HFFc6 (cell line): ENCODE measurements at places on chromosomes 2 and 18. TPM values are rescaled to one million over a fixed set of nuclear protein-coding genes. Genes with fewer than 3 reads are reported as not detected.

Gene RNF144A
- not detected in 3 replicates for total RNA-seq

Gene RAB6D
- not detected in 3 replicates for total RNA-seq

Gene POTEI
- total RNA-seq, result not detected in 2 replicates

Gene CNTNAP5
- not detected in 3 replicates for total RNA-seq

Gene GREB1L
- 1.9 to 9.0 TPM (median 7.4 TPM) in 3 replicates for total RNA-seq

Gene CD28
- not detected in 3 replicates for total RNA-seq

Gene DSG3
- total RNA-seq, result not detected in 3 replicates

Gene MFSD6
- total RNA-seq, result 3.5 to 10.1 TPM (median 3.5 TPM) in 3 replicates

GRCh38 chr2:15159751-15160177, 401.4 kb downstream of the NBAS start:
- no peak overlapping the region for H3K27ac ChIP-seq
- H3K4me1 ChIP-seq, result peaks cover 7% of the 10 kb centered on the region
- peak; percentile 62 for DNase-seq

- H3K36me3 ChIP-seq, result peaks cover 25% of the 10 kb centered on the region
- H3K4me1 ChIP-seq, result peaks cover 18% of the 10 kb centered on the region
- no peak for DNase-seq
- peaks cover 2% of the 10 kb centered on the region; the same call in 1 of the 2 replicates for H3K27me3 ChIP-seq
- no peak overlapping the region for H3K27ac ChIP-seq
Measured at GRCh38 chr2:96546321-96546720, 9.8 kb downstream of the ARID5A start.

DNA sequence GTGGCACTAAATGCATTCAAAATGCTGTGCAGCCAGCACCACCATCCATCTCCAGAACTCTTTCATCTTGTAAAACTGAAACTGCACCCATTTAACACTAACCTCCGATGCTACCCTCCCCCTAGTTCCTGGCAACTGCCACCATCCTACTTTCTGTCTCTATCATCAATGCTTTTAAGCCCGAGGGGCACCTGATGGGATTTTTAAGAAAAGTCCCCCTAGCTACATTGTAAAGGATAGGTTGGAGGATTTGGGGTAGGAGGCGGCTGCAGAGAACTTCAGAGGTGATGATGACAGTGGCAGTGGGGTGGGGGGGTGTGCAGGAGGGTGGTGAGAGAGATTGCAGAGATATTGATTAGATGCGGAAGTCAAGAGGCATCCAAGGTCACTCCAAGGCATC, 10.8 kb upstream of the YWHAQ start:
- H3K4me1 ChIP-seq, result peaks cover 47% of the 10 kb centered on the region
- no peak overlapping the region for H3K4me3 ChIP-seq
- no peak overlapping the region for H3K27ac ChIP-seq
- no peak for DNase-seq
- H3K36me3 ChIP-seq, result no peaks in the 10 kb centered on the region

DNA sequence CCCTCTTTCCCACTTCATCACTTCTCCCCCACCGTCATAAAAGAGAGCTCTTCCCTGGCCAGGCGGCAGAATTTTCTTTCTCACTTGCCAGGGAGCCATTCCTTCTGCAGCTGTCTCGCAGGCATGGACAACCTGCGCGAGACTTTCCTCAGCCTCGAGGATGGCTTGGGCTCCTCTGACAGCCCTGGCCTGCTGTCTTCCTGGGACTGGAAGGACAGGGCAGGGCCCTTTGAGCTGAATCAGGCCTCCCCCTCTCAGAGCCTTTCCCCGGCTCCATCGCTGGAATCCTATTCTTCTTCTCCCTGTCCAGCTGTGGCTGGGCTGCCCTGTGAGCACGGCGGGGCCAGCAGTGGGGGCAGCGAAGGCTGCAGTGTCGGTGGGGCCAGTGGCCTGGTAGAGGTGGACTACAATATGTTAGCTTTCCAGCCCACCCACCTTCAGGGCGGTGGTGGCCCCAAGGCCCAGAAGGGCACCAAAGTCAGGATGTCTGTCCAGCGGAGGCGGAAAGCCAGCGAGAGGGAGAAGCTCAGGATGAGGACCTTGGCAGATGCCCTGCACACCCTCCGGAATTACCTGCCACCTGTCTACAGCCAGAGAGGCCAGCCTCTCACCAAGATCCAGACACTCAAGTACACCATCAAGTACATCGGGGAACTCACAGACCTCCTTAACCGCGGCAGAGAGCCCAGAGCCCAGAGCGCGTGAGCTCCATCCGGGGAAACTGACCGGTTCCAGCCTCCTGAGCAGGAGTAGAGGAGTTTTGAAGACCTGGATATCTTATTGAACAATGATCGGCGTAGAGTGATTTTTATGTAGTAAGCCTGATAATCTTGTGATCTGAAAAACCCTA, at the start of gene MSGN1:
MSGN1 (plus strand) TSS at position 65 of the 850 bp plus-strand sequence; CDS start at position 124, 59 bp downstream.
- no peak for DNase-seq
- no peak within 1 kb of the TSS for H3K4me3 ChIP-seq
- peaks cover 11% of the 10 kb centered on the region for H3K4me1 ChIP-seq

- H3K4me1 ChIP-seq, result peaks cover 14% of the 10 kb centered on the region
- no peak for DNase-seq
- no peak overlapping the region for H3K27ac ChIP-seq
- H3K36me3 ChIP-seq, result no peaks in the 10 kb centered on the region
- no peak overlapping the region for H3K4me3 ChIP-seq
- peaks cover 14% of the 10 kb centered on the region for H3K27me3 ChIP-seq
Measured at GRCh38 chr2:71613403-71613952, 160.1 kb downstream of the DYSF start.

- H3K4me1 ChIP-seq, result no peaks in the 10 kb centered on the region
- H3K4me3 ChIP-seq, result no peak overlapping the region
- H3K27ac ChIP-seq, result no peak overlapping the region
- no peaks in the 10 kb centered on the region for H3K27me3 ChIP-seq
- DNase-seq, result no peak
Measured at GRCh38 chr18:52070291-52070756, 269.7 kb upstream of the DCC start.

- peaks cover 48% of the 10 kb centered on the region for H3K36me3 ChIP-seq
- H3K27ac ChIP-seq, result no peak overlapping the region
- no peak overlapping the region for H3K4me3 ChIP-seq
- no peaks in the 10 kb centered on the region for H3K4me1 ChIP-seq
Measured at GRCh38 chr18:59172664-59173249, 33.1 kb downstream of the SEC11C start.

- no peak for DNase-seq
- H3K4me3 ChIP-seq, result no peak overlapping the region
- no peaks in the 10 kb centered on the region for H3K4me1 ChIP-seq
- H3K36me3 ChIP-seq, result no peaks in the 10 kb centered on the region
Measured at GRCh38 chr18:11741505-11742145, 52.6 kb downstream of the GNAL start.

DNA sequence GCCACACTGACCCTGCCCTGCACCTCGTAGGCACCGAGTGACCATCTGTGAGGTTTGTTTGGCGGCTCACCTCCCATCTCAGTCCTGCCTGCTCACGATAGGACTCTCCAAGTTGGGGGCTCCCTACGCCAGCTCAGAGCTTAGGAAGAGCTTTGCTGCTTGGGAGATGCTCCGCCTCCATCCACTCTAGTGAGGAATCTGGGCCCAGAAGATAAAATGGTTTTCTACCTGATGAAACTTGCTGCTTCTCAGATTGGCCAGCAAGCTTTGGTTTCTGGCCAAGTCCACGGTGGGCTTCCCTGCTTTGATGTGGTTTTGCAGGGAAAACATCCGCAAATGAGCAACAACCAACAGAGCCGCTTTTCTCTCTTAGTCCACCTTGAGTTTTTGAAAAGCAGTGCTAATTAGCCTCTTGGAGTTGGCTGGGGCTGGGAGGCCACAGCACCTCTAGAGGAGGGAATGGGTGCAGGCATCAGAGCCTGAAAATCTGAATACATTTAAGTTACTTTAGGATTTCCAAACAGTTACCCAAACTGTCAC, 42.2 kb downstream of the THNSL2 start:
- H3K27me3 ChIP-seq, result peaks cover 14% of the 10 kb centered on the region
- no peaks in the 10 kb centered on the region for H3K4me1 ChIP-seq
- H3K27ac ChIP-seq, result no peak overlapping the region
- DNase-seq, result peak; percentile 4
- no peaks in the 10 kb centered on the region for H3K36me3 ChIP-seq

DNA sequence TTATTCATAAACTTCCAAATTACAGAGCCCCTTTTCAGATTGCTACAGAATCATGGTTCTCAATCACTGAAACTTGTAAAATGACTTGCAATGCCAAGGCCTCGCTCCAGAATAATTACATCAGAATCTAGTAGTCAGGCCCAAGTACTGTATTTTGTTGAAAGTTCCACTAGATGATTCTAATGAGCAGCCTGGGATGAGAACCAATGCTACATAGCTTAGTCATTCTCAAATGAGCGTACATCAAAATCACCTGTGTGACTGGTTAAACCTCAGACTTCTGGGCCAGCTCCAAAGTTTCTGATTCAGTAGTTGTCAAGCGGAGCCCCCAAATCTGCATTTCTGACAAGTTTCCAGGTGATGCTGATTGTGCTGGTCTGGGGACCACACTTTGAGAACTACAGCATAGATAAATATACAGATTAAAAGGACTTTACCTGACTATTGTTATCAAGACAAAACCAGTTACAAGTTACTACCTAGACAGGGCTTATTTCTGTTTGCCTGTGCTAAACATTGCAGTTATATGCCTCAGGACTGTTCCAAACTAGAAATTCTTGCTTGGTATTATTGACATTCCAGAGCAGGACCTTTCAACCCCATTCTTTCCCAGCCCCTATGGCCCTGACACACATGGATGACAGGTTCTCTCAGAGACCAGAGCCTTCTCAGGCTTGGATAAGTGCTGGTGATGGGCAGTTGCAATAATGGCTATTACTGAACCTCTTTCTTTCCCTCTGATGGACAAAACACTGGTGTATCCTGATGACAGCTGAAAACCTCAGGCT, 83.1 kb downstream of the UPP2 start:
- DNase-seq, result no peak
- no peak overlapping the region for H3K4me3 ChIP-seq
- H3K36me3 ChIP-seq, result no peaks in the 10 kb centered on the region
- peaks cover 2% of the 10 kb centered on the region; the same call in 1 of the 2 replicates for H3K27me3 ChIP-seq
- H3K4me1 ChIP-seq, result no peaks in the 10 kb centered on the region
- no peak overlapping the region for H3K27ac ChIP-seq

GRCh38 chr18:78757014-78757413, 222.6 kb upstream of the SALL3 start:
- H3K27me3 ChIP-seq, result no peaks in the 10 kb centered on the region
- no peak overlapping the region for H3K4me3 ChIP-seq
- H3K27ac ChIP-seq, result no peak overlapping the region
- DNase-seq, result no peak
- no peaks in the 10 kb centered on the region for H3K4me1 ChIP-seq

- H3K4me3 ChIP-seq, result no peak overlapping the region
- H3K27me3 ChIP-seq, result peaks cover 6% of the 10 kb centered on the region
- H3K36me3 ChIP-seq, result peaks cover 74% of the 10 kb centered on the region
- peak; percentile 32 for DNase-seq
Measured at GRCh38 chr2:237393523-237393922, 20.4 kb downstream of the COL6A3 start.

DNA sequence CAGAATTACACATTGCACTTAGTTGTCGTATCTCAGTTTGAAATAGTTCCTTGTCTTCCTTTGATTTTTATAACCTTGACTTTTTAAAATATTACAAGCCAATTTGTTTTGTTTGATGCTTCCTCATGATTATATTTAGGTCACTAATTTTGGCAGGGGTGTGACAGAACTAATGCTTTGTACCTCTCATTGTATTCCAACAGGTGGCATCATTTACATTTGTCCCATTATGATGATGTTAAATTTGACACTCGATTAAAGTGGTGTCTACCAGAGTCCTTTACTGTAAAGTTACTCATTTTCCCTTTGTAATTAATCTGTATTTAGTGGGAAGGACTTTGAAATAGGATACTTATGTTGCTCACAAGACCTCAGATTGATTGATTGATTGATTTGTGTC, 21.5 kb upstream of the MFSD2B start:
- H3K4me3 ChIP-seq, result no peak overlapping the region
- H3K27ac ChIP-seq, result no peak overlapping the region

DNA sequence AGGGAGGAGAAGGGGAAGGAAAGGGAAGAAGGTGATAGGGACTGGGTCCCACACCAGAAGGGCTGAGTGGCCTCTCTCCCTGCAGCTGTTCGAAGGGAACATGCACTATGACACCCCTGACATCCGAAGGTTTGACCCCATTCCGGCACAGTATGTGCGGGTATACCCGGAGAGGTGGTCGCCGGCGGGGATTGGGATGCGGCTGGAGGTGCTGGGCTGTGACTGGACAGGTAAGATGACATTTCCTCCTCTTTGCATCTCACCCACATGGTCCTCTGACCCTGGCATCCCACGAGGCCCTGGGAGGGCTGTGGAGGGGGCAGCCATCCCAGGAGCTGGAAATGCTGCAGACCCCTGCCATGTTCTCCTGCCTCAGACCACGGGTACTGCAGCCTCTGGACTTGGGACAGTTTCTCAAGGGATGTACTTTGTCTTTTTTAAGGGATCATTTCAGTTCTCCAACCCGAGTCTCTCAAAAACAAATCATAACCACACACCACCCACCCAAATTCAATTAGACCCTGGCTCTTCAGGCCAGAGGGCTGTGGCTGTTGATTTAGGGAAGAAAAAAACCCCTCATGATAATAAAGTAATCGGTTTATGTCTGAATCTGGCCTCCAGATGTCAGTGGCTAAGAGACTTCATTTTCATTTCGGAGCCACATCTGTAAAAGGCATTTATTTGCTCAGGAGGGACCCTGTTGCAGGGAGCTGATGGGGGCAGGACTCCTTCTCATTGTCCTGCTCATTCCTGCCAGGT, 63.5 kb downstream of the NRP2 start:
- H3K36me3 ChIP-seq, result peaks cover 5% of the 10 kb centered on the region
- no peak overlapping the region for H3K4me3 ChIP-seq
- no peak overlapping the region for H3K27ac ChIP-seq
- H3K27me3 ChIP-seq, result no peaks in the 10 kb centered on the region; the same call in 1 of the 2 replicates
- H3K4me1 ChIP-seq, result peaks cover 13% of the 10 kb centered on the region; the same call in 1 of the 2 replicates
